ENCODE measurements at places on chromosomes 12 and 14.

DNA sequence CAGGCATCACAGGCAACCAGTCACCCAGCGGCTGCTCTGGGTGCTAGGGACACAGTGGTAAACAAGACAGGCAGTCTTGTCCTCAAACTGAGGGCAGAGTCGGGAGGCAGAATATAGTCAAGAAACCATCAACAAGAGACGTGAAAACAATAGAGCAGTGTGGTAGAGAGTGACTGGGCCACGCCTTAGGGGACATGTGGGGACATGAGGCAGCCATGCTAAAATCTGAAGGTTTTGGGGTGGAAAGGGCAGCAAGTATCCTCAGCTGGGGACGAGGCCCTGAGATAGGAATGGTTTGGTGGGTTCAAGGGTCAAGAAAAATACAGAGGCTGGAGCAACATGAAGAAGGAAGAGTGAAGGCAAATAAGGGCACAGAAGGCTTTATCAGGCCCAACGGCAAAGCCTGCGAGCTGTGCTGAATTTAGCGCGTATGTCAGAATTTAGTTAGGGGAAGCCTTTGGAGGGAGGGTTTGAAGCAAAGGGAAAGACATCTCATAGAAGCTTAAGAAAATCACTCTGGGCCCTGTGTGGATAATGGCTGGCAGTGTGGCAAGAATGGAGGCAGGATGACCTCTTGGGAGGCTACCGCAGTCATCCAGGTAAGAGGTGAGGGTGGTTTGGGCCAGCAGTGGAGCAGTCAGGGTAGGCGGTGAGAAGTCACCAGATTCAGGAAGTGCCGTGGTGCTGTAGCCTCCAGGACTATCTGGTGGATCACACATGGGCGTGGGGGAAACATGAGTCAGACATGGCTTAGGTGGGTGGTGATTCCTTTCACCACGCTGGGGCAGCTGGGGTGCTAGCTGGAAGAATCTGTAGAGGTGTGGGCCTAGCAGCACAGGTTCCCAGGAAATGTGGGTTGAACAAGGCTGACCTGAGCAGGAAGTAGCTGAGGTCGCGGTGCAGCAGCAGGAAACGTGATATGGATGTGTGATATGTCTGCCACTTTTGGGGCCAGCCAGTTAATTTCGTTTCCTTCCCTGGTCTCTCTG is 3.0 kb downstream of the EVL start:
- DNase-seq, result peak; percentile 39

GRCh38 chr14:37711831-37712475 is 116.5 kb downstream of the TTC6 start:
- no peak for DNase-seq

DNA sequence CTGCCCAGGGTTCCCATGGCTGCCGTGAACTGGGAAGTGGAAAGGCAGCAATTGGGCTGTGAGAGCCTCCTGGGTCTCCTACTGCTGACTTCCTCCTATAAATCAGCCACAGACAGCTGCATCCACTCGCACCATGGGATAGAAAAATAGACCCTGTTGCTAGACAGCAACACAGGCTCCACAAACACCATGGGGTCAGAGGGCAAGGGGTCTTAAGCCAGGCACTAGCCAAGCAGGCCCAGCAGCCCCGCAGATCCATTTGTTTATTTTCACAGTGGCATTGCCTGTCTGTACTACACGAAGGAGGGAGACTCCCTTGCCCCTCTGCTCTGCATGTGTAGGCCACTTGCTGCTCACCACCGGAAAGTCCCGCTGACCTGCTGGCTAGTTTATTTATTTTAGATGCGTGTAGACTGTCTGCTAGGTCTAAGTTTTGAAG is 139.8 kb downstream of the DACT1 start:
- peak; percentile 16 for DNase-seq

DNA sequence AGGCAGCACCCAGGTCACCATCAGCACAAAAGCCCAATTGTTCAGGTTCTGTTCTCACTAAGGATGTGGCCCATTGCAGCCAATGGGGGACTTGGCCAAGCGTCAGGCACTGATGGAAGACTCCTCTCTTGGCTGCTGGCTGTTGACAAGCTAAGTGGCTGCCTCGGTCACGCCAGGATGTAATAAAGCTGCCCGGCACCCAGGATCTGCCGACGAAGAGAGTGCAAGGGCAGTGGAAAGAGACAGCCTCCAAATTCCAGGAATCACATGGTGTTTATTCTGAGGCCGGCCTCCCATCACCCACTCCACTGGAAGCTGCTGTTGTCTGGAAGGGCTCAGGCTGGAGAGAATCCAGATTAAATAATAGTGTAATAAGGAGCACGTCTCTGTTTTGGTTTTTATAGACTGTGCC is 451.8 kb upstream of the TBX3 start:
- DNase-seq, result peak; percentile 97

GRCh38 chr12:74431801-74432200 is 105.8 kb upstream of the ATXN7L3B start:
- no peak for DNase-seq

- DNase-seq, result no peak
Measured at GRCh38 chr14:74476107-74476506, 17.0 kb downstream of the NPC2 start.

DNA sequence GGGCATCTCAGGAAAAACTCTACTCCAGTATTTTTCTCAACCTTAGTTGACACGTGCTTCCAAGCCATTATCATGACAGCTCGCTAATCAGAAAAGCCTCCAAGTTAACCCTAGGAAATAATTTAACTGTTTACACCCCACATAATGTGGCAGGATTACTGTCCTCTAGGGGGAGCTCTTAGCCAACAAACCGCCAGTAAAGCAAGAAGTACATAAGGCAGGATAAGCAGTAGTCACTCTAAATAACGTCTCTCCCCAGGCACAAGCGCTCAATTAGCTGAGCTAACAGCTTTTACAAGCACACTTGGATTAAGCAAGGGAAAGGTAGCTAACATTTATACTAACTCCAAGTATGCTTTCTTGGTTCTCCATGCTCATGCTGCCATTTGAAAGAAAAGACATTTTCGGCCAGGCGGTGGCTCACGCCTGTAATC is 22.8 kb downstream of the APOBEC1 start:
- peak; percentile 30 for DNase-seq

DNA sequence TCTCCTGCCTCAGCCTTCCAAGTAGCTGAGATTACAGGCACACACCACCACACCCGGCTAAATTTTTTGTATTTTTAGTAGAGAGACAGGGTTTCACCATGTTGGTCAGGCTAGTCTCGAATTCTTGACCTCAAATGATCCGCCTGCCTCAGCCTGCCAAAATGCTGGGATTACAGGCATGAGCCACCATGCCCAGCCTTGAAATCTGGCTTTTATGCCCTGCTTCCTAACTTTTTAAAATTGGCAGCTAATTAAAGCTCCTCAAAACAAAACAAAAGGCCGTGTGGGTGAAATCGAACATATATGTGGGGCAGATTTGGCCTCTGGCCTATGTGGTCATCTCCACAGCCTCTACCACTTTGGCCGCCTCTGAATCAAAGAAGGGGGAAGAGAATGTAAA is 37.9 kb downstream of the KCTD10 start:
- no peak for DNase-seq

DNA sequence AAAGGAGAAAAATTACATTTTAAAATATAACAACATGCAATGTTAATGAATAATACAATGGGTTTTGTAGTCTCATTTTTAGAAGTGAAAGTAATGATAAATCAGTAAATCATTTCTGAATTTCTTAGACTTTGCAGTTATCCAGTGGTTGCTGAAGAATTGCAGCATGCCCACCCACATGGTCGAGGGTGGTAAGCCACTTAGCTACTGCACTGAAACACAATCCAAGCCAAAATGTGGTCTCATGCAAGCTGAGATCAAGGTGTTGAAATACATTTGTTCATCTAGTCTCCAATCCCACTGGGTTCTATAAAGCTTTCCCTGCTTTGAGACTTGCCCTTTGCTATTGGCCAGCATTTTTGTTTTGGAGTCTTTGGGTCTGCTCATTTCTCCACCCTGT is 247.9 kb downstream of the NELL2 start:
- DNase-seq, result no peak

DNA sequence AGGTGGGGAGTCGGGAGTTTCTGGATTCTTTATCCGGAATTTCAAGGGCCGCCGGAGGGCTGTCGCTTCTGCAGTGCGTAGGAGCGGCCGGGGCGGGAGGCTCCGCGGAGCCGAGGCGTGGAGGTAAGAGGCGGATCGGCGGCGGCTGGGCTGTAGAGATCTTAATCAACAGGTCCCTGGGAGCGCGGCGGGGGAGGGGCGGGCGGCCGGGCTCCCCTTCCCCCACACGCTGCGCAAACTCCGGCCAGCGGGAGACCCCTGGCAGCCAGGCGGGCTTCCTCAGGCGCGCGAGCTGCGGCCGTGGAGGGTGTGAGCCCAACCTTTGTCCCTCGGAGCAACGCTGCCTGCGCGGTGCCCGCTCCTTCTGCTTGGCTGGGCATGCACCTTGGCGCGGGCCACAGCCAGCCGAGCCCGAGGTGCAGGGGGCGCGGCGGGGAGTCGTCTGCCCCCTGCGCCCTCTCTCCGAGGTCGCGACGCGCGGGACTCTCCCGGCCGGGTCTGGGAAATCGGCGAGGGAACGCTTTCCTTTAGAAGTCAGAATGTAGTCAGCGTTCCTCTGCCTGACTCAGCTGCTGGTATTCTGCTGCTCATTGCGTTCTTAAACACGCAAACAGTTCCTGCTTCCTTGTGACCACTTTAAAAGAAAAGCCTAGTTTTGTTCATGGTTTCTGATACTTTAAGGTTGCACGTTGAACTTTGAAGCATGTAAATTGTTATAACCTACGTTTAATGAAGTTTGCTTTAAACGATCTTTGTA is at the start of gene PALS1:
TSS of gene PALS1 (plus strand) at position 25 of the 757 bp plus-strand sequence. CDS start 37,736 bp downstream, outside the sequence.
- DNase-seq, result peak; percentile 88

GRCh38 chr12:28824193-28824846 is 324.8 kb upstream of the FAR2 start:
- no peak for DNase-seq

- no peak for DNase-seq
Measured at GRCh38 chr12:21308785-21309184, 25.9 kb downstream of the SLCO1A2 start.

- DNase-seq, result peak; percentile 77
Measured at GRCh38 chr12:64004641-64005040, 160.1 kb downstream of the SRGAP1 start.

GRCh38 chr14:21215130-21215878 is 53.9 kb downstream of the HNRNPC start:
- no peak for DNase-seq
